Type B pancreatic cell (in vitro differentiated cells): ENCODE measurements at places on chromosomes 4 and X. TPM values are rescaled to one million over a fixed set of nuclear protein-coding genes. Genes with fewer than 3 reads are reported as not detected.

DNA sequence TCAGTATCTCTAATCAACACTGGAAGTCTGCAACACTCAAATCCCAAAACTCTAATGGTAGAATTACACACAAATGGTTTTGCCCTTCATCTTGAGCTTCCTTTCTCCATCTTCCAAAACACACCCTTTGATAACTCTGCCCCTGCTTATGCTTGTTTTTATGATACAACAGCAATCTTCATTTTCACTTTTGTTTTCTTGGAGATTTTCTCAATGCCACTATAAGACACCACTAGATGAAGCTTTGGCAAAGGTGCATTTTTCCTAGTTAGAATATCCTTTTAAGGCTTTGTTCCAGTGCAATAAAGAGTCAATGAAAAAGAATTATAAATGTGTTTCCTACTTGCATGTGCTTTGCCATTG lies 472.4 kb upstream of the NWD2 start:
- no peaks in the 10 kb centered on the region for H3K27me3 ChIP-seq
- no peak overlapping the region for H3K27ac ChIP-seq
- no peaks in the 10 kb centered on the region for H3K36me3 ChIP-seq
- no peak for DNase-seq
- H3K4me1 ChIP-seq: no peaks in the 10 kb centered on the region

- no peaks in the 10 kb centered on the region for H3K4me1 ChIP-seq
- no peak overlapping the region for H3K27ac ChIP-seq
- H3K36me3 ChIP-seq: peaks cover 17% of the 10 kb centered on the region
- H3K4me3 ChIP-seq: no peak overlapping the region
- no peak for DNase-seq
These were observed 23.3 kb downstream of the TRMT2B start for GRCh38 chrX:101028562-101028961.

GRCh38 chr4:161143375-161143774 lies 1020.4 kb downstream of the FSTL5 start:
- H3K27ac ChIP-seq: no peak overlapping the region
- H3K4me3 ChIP-seq: no peak overlapping the region
- no peaks in the 10 kb centered on the region for H3K27me3 ChIP-seq
- no peak for DNase-seq
- no peaks in the 10 kb centered on the region for H3K36me3 ChIP-seq

DNA sequence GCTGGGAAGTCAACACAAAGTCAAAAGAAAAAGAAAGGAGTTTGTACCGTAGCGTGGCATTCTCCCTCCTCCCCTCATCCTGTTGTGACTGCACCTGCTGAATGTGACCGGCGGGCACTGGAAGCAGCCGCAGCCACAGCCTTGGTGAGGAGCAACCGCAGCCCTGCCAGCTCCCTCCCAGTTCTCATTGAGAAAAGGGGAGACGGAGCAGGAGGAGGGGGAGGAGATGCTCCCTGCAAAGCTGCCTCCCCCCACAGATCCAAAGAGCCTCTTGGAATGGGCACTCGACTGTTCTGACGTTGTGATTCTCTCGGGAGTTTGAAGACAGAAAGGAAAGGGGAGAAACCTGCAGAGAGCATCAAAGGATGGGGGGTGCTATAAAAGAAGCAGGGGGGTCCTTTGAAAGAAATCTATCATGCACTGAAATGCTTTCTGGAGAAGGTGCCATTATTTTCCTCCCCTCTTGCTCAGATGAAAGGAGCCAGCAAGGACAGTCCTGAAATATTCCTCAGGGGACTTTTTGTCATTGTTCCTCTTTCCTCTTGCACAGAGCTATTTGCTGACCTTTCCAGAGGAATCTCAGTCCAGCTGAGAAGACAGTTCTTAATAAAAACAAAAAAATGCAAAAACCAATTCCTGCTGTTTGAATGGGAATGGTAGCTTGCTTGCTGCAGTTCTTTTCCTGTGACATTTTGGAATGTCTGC lies 429.7 kb downstream of the MAPK10 start:
- no peaks in the 10 kb centered on the region for H3K36me3 ChIP-seq
- H3K4me1 ChIP-seq: peaks cover 47% of the 10 kb centered on the region
- DNase-seq: no peak
- H3K4me3 ChIP-seq: peak overlapping the region; percentile 75
- H3K27ac ChIP-seq: peak overlapping the region; percentile 82

Gene PPA2
- 88.9 and 97.2 TPM in 2 replicates for total RNA-seq

DNA sequence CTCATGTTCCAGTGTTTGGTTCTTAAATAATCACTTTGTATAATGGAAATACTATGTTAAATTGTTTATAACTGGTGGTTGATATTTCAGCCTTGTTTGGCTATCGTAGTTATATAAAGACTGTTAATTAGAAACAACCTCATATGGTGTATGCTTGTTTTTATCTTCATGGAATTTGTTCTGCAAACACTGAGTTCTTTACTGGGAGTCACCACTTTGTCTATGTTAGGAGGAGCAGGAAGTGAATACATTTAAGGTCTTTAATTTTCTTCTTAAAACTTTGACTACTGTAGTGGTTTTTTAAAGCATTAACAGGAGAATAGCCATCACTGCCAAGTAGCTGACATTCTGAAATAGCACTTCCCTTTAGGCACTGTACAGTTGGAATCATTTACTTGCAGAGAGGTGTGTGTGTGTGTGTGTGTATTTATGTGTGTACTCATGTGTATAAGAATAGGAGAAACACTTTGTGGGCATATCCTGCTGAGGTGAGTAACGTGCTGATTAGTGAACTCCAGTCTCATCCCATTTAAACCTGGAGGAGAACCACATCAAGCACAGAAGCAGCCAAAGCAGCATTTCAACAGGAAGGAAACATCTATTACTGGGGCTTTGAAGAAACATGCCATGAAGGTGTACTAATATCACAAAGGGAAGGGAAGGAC lies 37.8 kb downstream of the TET2 start:
- H3K4me3 ChIP-seq: no peak overlapping the region
- no peaks in the 10 kb centered on the region for H3K27me3 ChIP-seq
- peak overlapping the region; percentile 6 for H3K27ac ChIP-seq
- peaks cover 15% of the 10 kb centered on the region for H3K4me1 ChIP-seq
- H3K36me3 ChIP-seq: peaks cover 14% of the 10 kb centered on the region
- no peak for DNase-seq

DNA sequence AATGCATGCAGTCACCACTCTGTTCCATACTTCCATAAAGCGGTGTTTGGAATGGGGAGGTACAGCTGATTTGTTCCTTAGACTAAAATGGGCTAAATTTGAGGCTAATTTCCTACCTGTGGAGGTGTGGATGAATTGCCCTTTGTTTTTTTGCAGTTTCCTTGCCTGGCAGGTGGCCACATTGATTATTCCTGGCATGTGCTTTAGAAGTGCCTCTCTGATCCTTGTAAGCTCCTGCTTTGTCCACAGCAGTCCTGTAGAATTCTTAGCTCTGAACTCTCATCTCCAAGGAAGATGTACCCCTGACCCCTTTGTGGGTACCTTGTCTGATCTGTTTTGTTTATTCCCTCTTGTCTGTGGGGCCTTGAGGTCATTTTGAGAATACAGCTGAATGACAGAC lies 136.8 kb downstream of the ADGRL3 start:
- H3K36me3 ChIP-seq: no peaks in the 10 kb centered on the region
- H3K27me3 ChIP-seq: no peaks in the 10 kb centered on the region
- DNase-seq: no peak
- peaks cover 22% of the 10 kb centered on the region for H3K4me1 ChIP-seq

- no peaks in the 10 kb centered on the region for H3K27me3 ChIP-seq
- no peak overlapping the region for H3K27ac ChIP-seq
- no peaks in the 10 kb centered on the region for H3K36me3 ChIP-seq
- DNase-seq: no peak
These were observed 665.2 kb downstream of the FAT4 start for GRCh38 chr4:125979950-125980349.

Gene C4orf51
- total RNA-seq: not detected in 2 replicates

- no peak for DNase-seq
- no peaks in the 10 kb centered on the region for H3K4me1 ChIP-seq
- peaks cover 3% of the 10 kb centered on the region for H3K27me3 ChIP-seq
- H3K4me3 ChIP-seq: no peak overlapping the region
- no peak overlapping the region for H3K27ac ChIP-seq
These were observed 927.8 kb downstream of the STPG2 start for GRCh38 chr4:97215409-97215941.

GRCh38 chrX:149079805-149080406 lies 425.2 kb downstream of the IDS start:
- no peaks in the 10 kb centered on the region for H3K27me3 ChIP-seq
- no peaks in the 10 kb centered on the region for H3K36me3 ChIP-seq
- no peak overlapping the region for H3K4me3 ChIP-seq
- no peaks in the 10 kb centered on the region for H3K4me1 ChIP-seq
